ENCODE measurements at places on chromosomes 4 and X. TPM values are rescaled to one million over a fixed set of nuclear protein-coding genes. Genes with fewer than 3 reads are reported as not detected.

GRCh38 chr4:55684276-55684675 is 48.2 kb upstream of the NMU start:
- no peaks in the 10 kb centered on the region for H3K36me3 ChIP-seq
- no peaks in the 10 kb centered on the region for H3K4me1 ChIP-seq
- no peaks in the 10 kb centered on the region for H3K27me3 ChIP-seq
- no peak for DNase-seq
- no peak overlapping the region for H3K4me3 ChIP-seq
- H3K27ac ChIP-seq, result no peak overlapping the region

DNA sequence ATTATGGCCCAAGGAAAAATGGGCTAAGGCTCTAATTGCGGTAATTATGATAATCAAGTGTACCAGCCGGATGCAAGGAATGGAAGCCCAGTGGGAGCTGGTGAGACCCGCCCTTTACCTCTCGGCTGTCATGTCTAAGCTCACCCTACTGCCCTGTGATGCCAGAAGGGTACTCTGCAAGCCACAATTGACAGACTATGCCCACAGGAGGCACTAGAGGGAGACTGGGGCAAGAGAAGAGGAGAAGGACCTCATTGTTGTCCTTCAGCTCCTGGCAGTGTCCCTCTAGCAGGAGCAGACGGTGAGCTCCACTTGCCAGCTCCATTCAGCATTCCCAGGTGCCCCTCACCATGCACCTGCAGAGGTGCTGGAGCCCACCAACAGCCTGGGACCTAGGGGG is 141.8 kb downstream of the SMIM20 start:
- H3K4me1 ChIP-seq, result no peaks in the 10 kb centered on the region
- no peaks in the 10 kb centered on the region for H3K36me3 ChIP-seq
- DNase-seq, result no peak
- no peaks in the 10 kb centered on the region for H3K27me3 ChIP-seq
- no peak overlapping the region for H3K27ac ChIP-seq

DNA sequence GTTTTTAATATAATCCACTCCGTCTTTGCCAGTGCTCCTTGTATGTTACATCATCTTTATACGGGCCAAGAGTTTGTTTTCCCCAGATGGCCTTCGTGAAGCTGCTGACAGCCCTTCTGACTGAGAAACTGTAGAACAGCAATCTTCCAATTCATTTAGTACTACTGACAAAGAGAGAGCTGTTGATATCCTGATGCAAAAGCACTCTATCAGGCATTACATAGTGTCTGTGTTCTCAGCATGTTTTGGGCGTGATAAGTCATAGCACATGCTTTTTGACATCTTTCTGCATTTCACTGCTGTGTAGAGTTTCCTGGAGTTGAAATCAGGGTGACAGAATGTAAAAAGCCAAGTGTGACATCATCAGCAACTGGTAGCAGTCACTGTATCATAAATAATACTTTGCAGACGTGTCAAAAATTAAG is 746.3 kb upstream of the FAM241A start:
- H3K36me3 ChIP-seq, result no peaks in the 10 kb centered on the region
- no peak overlapping the region for H3K4me3 ChIP-seq
- H3K4me1 ChIP-seq, result no peaks in the 10 kb centered on the region
- no peak for DNase-seq

DNA sequence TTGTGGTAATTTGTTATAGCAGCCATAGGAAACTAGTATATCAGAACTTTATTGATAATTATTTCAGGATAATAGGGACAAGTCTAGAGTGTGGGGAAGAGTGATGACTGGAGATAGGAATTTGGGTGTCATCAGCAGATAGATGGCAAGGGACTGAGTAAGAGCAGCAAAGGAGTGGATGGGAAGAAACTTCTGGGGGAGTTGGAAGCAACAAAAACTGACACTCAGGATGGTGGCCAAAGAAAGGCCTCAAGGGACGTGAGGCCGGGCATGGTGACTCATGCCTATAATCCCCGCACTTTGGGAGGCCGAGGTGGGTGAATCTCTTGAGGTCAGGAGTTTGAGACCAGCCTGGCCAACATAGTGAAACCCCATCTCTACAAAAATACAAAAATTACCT is 9.1 kb upstream of the SLC25A5 start:
- no peaks in the 10 kb centered on the region for H3K4me1 ChIP-seq
- H3K27ac ChIP-seq, result no peak overlapping the region
- H3K36me3 ChIP-seq, result no peaks in the 10 kb centered on the region
- DNase-seq, result no peak
- no peaks in the 10 kb centered on the region for H3K27me3 ChIP-seq

DNA sequence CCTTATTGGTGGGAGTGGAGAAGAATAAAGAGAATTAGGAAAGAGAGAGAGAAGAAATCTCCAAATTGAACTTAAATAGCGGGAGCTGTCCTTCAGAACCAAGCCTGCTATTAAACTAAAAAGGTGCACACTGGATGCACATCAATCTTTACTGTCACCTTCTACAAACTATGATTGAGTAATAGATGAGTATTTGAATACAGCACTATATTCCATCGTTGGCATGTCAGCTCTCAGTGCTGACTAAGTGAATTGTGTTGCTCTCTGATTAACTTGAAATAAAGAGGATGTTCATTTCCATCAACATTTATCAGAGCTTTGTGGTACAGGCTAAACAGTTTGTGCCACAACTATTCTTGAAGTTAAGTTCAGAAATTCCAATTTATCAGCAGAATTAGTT is 143.7 kb upstream of the PABPC4L start:
- no peak overlapping the region for H3K4me3 ChIP-seq
- no peaks in the 10 kb centered on the region for H3K27me3 ChIP-seq
- no peaks in the 10 kb centered on the region for H3K36me3 ChIP-seq
- H3K27ac ChIP-seq, result no peak overlapping the region

DNA sequence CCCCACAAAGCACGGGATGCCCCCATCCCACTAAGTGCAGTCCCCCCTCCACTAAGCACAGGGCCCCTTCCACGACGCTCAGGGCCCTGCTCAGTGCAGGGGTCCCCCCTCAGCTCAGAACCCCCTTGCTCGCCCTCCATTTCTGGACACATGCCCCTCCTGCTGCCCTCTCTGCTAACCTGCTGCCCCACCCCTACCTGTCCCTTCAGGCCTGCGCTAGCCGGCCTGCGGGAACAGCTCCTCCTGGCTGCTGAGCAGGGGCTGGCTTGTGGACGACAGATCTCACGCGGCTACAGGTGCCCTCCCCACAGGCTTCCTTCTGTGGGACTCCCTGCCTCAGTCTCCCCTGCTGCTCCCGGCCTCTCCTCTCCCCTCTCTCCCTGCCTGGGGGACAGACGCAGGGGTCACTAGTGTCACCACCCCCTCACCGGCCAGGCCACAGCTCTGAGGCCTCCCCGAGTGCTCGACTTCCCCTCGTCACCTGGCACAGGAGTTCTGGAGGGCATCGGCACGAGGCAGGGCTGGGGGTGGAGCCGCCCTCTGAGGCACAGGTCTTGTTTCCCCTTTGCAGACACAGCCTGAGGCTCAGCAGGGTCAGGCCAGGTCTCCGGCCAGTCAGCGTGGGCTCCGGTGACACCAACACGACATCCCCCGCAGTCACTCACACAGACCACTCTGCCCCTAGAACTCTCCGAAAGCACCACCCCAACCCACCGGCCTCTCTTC is 21.6 kb downstream of the GAK start:
- DNase-seq, result no peak
- H3K36me3 ChIP-seq, result peaks cover 81% of the 10 kb centered on the region
- peaks cover 8% of the 10 kb centered on the region for H3K4me1 ChIP-seq
- H3K27me3 ChIP-seq, result no peaks in the 10 kb centered on the region
- H3K4me3 ChIP-seq, result no peak overlapping the region

DNA sequence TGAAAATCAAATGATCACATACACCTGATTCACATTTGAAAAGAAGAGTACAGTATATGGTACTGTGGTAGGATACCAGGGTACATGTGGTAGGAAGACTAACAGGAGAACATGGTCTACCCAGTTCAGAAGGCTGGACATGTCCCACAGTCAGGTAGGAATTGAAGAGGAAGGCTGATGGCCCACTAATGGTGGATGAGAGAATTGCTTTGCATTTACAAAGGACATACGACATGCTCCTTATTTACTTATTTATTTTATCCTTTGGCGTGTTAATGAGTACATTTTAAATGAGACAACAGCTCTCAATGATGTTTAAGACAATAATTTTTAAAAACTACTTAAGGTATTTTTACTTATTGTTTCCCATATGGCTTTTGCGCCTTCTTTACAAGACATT is 106.7 kb upstream of the BMP2K start:
- H3K27me3 ChIP-seq, result no peaks in the 10 kb centered on the region
- no peak for DNase-seq
- H3K4me3 ChIP-seq, result no peak overlapping the region
- H3K4me1 ChIP-seq, result peaks cover 11% of the 10 kb centered on the region
- no peak overlapping the region for H3K27ac ChIP-seq

DNA sequence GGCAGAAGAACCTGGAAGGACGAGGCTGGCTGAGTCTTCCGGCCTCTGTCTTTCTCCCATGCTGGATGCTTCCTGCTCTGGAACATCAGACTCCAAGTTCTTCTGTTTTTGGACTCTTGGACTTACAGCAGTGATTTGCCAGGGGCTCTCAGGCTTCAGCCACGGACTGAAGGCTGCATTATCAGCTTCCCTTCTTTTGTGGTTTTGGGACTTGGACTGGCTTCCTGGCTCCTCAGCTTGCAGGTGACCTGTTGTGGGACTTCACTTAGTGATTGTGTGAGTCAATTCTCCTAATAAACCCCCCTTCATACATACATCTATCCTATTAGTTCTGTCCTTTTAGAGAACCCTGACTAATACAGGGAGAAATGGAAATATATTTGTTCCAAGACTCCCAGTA is 265.8 kb downstream of the PCDH18 start:
- H3K27me3 ChIP-seq, result no peaks in the 10 kb centered on the region
- H3K27ac ChIP-seq, result no peak overlapping the region
- no peaks in the 10 kb centered on the region for H3K4me1 ChIP-seq
- H3K36me3 ChIP-seq, result no peaks in the 10 kb centered on the region

ETFDH gene
- 13.3 TPM for total RNA-seq

CT45A5 gene
- total RNA-seq, result not detected

FDCSP gene
- total RNA-seq, result not detected

PABPC1L2B gene
- total RNA-seq, result not detected

SMR3B gene
- not detected for total RNA-seq

FATE1 gene
- total RNA-seq, result not detected

MMRN1 gene
- 5.8 TPM for total RNA-seq

ERVMER34-1 gene
- total RNA-seq, result 0.37 TPM
